Ovary (tissue), 10 donors: ENCODE measurements at places on chromosomes 5 and 9. TPM values are rescaled to one million over a fixed set of nuclear protein-coding genes. Genes with fewer than 3 reads are reported as not detected.

DNA sequence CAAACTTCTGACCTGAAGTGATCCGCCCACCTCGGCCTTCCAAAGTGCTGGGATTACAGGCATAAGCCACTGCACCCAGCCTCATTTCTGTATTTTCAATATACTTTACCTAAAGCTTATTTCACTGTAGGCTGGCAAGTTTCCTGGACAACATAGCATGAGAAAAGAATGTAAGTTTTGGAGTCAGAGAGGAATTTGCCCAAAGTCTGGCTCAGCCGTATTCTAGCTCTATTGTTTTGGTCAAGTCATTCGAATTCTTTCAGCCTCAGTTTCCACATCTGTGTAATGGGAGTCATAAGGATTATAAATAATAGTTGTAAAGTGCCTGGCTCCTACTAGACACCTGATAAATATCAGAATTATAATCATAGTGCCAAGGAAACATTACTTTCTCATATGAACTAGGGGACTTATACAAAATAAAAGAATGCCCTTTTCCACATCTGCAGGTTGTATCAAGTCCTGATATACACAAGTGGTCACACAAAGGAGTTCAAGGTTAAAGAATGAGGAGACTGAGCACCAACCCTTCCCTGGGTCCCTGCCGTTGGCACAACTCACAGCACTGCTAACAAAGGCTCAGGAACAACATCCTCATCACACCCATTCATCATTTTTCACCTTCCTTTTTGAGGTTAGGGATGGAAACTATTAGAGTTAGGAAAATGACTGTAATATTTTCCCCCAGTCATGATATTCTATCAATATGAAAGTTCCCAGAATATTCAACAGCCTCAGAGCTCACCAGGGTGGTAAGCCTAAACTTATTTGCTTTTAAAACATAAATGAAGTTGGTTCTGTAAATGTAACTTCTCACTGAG is 34.6 kb upstream of the RAI14 start:
- DNase-seq = no peak

IL13 gene
- total RNA-seq = not detected

IL11RA gene
- total RNA-seq = 17.3 TPM

MSMP gene
- total RNA-seq = not detected

DNA sequence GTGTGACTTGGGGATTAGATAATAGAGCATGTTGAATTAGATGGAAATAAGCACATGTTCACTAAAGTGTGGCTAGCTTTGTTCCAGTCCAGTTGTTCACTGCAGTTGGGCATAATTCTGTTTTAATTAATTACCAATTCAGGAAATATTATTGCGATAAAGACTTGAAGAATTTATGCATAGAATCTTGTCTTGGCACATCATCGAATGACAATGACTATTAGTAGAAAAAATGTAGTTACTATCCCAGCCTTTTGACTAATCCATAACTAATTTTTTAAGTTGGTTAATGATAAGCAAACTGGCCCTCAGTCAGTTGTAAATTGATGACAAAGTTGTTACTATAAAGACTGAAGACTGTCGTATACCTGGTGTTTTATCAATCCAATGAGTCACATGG is 10.5 kb downstream of the LNPEP start:
- no peak for DNase-seq

DNA sequence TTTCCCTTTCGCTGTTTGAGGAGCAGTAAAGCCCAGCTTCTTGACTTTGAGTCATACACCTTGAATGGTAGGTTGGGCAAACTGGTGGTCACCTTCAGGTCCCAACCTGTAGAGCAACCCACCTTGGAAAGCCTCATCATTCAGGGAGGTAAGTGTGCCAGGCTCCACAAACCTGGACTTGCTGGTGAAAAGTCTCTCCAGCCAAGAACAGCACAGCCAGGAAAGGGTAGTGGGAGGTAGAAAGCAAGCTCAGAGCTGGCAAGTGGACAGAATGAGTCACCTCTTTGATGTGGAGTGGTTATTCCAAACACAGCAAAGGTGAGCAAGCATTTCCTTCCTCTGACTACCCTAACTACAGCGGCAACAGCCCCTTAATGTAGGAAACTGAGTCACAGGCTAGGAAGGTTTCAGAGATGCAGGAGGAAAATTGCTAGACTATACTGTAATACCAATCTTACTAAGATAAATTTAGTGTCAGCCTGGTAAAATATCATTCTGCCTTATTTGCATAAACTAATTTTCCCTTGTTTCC is 117.5 kb upstream of the MTAP start:
- DNase-seq = no peak

TGFBR1 gene
- 41.2 TPM for total RNA-seq

F12 gene
- total RNA-seq = 1.7 TPM

GRCh38 chr5:41277476-41278245 is 64.3 kb upstream of the C6 start:
- no peak for DNase-seq

DNA sequence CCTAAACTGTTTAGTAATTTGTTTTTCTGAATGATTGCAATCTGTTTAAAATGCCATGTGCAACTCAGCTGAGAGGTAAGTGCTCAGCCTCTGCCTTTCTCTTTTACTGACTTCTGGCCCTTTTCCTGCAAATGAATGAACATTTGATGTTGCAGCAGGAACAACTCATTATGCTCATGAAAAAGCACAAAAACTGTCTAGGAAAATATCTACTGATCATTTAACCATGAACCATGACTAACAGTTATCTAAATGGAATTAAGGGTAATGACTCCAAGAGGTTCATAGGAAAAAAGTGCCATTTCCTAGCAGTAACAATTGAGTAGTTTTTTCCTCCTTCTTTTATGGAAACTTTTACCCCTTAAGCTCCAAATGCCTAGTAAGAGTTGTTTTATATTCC is 70.6 kb upstream of the ANKH start:
- no peak for DNase-seq

- DNase-seq = peak; percentile 14
These were observed 5.2 kb downstream of the VAV2 start for GRCh38 chr9:133986774-133987445.

- no peak for DNase-seq
These were observed 230.8 kb downstream of the ZNF608 start for GRCh38 chr5:124515497-124516245.

- peak; percentile 15 for DNase-seq
These were observed 214.6 kb downstream of the PDZD2 start for GRCh38 chr5:31853398-31854135.

DNA sequence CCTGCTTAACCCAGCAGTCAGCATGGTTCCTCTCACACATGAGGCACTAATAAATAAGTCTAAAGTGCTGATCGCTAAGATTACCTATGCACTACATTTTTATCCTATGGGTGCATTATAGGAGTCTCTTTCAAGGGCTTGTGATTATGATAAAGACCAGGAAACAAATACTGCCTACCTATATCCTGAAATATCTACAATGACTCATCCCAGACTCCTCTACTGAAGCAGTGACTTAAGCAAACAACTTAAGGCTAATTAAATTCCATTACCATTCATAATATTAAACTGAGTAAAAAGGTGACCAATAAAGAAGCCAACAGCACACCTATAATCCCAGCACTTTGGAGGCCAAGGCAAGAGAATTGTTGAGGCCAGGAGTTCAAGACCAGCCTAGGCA is 338.4 kb downstream of the DNAH5 start:
- DNase-seq = no peak

DNA sequence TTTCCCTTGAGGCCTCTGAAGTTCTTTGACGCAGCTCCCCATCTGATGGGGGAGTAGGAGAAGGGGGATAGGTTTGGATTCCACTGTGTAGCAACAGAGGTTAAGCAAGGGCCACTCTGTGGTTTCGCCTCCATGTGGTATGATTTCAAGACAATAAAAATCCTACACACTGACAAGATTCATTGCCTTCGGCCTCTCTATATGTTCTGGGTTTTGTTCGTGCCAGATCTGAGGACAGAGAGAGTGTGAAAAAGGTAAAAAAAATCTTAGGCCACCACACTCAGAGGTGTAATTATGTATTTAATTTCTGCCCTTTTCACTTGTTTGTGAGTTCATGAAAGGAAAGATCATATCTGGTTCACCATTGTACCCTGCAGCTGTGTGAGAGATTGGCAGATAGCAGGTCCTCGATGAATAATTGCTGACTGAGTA is 715.2 kb upstream of the ZNF608 start:
- DNase-seq = no peak

GRCh38 chr9:6930827-6931226 is 173.1 kb downstream of the KDM4C start:
- DNase-seq = no peak

INSL4 gene
- total RNA-seq = not detected

FOXD4L4 gene
- not detected for total RNA-seq

GRCh38 chr9:81002242-81002641 is 687.1 kb downstream of the TLE1 start:
- no peak for DNase-seq

- no peak for DNase-seq
These were observed 3.6 kb downstream of the FGF18 start for GRCh38 chr5:171422902-171423663.

MGAT4B gene
- 53.6 TPM for total RNA-seq

DNA sequence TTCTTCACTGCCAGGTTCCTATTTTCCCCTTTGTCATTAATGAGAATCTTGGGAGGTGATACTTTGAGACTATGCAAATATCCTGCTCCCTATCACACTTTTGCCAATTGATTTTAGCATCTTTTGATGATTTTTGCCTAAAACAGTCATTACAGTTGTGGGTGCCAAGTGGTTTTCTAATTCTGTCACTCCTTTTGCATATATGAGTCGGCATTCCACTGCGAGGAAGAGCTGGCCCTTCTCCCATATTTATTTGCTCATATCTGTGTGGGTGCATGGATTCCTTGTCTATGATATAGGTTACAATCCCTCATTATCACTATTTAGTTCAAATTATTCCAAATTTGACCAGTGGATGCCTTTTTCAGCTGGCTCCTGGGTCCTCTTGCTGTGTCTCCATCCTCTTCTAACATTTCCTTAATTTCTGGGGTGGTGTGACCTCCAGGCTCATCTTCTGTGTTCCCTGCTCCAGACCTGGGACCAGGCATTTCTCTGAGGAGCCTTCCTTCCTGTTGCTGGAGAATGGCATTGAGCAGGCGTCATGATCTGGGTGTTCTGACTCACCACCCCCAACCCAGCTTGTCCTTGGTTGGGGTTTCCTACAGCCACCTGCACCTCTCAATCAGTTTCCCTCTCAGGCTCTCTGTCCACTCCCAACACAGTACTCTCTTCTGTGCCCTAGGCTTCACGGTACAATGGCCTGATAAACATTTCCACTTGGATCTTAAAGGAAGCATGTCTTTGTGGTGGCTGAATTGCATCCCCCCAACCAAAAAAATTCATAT is 106.7 kb downstream of the NXNL2 start:
- no peak for DNase-seq

DNA sequence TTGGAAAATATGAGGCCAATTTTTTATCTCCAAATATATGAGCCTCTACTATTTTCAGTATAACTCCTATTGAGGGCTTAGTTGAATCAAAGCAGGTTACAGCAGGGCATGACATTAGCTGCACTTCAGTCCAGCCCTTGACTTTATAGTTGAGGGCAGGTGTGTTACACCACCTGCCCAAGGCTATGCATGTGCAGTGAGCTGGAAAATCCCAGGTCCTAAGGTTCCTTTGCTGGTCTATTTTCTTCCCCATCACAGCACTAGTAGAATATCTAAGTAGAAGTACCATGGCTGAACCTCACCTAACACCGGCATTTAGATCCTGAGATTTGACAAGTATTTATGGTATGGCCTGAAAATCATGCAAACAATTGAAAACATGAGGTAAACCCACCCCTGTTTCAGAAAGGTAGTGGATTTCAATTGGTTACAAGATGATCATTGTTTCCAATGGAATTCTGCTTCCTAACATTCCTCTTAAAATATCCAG is 201.1 kb downstream of the SEMA5A start:
- no peak for DNase-seq

- DNase-seq = no peak
These were observed 428.7 kb upstream of the SGCD start for GRCh38 chr5:155898284-155898683.

GRCh38 chr5:9947225-9947714 is 302.4 kb downstream of the ATPSCKMT start:
- no peak for DNase-seq

DNA sequence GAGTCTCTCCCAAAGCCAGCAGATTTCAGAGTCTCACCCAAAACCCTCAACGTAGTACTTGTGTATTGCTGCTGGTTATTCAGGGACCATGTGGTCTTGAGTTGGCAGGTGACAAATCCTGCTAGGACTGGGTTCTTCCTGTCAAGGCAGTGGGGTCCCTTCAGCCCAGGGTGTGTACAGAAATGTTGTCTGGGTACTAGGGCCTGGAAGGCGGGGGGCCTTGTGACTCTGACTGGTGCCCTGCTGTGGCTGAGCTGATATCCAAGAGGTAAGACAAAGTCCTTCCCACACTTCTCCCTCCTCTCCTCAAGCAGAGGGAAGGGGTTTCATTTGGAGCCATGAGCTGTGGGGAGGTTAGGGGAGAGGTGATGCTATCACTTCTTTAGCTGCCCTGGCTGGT is 58.8 kb downstream of the GABRA6 start:
- no peak for DNase-seq

DNA sequence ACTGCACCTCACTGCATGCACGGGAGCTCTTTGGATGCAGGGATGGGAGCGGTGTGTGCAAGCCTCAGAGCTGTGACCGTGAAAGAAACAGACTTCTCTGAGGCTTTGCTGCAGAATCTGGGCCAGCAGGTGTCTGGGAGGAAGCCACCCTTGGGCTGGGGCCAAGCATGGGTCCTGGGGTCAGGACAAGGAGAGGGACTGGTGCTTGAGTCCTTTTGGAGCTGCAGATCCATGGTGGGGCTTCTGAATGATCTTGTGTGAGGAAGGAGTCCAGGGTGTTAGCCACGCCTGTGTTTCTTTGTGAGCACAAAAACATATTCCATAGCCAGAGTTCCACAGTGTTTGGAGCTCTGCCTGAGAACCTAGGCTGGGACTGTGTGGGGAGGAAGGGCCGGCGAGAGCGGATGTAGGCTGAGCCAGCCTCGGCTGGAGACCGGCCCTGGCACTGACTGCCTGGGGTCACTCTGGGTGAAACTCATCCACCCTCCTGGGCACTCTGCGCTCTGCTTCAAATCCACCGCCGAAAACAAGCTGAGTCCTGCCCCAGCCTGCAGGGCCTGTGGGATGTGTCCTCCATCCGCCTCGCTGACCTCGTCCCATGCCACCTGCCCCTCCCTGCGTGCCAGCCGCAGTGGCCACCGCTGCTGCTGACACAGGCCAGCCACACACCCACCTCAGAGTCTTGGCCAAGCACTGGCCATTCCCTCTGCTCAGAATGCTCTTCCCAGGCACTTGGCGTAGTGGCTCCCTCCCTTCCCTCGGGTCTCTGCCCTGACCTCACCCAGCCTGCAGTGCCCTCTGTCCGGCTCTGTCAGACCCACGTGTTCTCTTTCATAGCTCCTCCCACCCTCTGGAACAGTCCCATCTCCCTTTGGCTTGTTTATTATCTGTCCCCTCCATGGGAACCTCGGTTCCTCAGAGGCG is 26.7 kb downstream of the ERGIC1 start:
- peak; percentile 88 for DNase-seq

ORM2 gene
- total RNA-seq = 0.82 TPM

FBN2 gene
- total RNA-seq = 1.7 TPM
